Activated T-cell treated with anti-CD3 and anti-CD28 coated beads for 24 hours (primary cell): ENCODE measurements at places on chromosomes 2 and 18.

- DNase-seq, result no peak
Observed at GRCh38 chr18:63091671-63092364, 227.8 kb downstream of the BCL2 start.

GRCh38 chr2:105725388-105725787 is 19.3 kb upstream of the NCK2 start:
- no peak for DNase-seq

GRCh38 chr2:99840831-99841230 is 301.6 kb downstream of the AFF3 start:
- no peak for DNase-seq

DNA sequence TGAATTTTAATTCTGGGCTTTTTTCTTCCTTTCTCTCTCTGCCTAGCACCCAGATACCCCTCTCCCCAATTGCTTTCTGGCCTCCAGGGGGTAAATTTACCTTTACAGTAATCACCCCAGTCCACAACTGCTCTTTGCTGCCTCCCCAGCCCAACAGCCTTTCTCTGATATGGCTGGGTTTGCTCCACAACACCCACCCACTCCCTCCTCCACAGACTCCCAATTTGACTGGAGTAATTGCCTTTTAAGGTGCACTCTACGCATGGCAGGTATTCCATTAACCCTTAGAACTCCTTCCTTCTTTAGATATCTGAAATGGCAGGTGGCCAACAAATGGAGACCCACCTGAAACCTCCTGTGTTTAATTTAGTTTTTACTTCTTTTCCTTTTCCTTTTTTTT is 3.6 kb downstream of the CELF4 start:
- no peak for DNase-seq

GRCh38 chr2:235940330-235940729 is 227.9 kb downstream of the GBX2 start:
- DNase-seq, result no peak

DNA sequence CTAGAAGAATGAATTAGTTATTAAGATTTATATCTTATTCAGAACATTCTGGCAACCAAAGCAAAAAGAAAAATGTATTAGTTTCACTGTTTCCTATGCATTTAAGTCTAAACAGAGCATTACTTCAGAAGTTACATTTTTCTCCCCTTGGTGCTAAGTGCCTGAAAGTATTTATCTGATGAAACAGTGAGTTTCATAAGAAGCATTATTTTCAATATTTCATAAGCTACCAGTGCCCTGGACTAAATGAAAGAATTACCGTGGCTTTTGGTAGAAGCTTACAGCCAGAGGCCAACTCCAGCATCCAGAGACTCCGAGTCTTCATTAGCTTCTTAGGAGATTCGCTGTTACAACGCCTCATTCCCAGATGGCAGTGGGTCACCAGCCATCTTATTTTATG is 97.6 kb downstream of the LYPD6B start:
- no peak for DNase-seq

DNA sequence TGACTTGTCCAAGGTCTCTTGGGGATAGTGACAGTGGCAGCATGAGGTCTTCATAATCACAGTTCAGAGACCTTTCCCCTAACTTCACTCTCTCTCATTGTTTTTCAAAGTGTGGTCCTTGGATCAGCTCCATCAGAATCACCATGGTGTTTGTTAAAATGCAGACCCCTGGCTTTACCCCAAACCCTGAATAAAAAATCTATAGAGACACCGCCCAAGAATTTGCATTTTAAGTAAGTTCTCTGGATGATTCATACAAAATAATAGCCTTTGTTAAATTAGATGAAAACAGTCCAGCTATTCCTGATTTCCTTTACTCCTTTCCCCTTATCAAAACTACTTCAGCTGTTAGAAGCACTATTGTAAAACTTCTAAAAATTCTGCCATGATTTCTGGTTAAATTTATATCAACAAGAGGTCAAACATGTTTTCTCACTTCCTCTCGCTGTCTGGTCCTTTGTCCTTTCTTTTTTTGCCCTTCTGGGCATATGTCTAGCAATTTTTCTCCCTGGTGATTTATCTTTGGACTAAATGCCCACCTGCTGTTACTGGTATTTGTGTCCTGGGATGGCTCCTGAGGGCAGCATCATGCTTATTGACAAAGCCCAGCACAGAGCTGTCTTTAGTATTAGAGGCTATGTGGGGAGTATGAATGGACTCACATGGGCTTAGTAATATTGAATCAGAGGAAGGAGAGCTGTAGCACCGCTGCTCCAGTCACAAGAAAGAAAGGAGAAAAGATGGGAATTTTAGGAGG is 63.4 kb downstream of the LHCGR start:
- no peak for DNase-seq

GRCh38 chr2:222613715-222614331 is 42.1 kb downstream of the FARSB start:
- no peak for DNase-seq

GRCh38 chr2:176582990-176583481 is 313.8 kb downstream of the MTX2 start:
- no peak for DNase-seq

DNA sequence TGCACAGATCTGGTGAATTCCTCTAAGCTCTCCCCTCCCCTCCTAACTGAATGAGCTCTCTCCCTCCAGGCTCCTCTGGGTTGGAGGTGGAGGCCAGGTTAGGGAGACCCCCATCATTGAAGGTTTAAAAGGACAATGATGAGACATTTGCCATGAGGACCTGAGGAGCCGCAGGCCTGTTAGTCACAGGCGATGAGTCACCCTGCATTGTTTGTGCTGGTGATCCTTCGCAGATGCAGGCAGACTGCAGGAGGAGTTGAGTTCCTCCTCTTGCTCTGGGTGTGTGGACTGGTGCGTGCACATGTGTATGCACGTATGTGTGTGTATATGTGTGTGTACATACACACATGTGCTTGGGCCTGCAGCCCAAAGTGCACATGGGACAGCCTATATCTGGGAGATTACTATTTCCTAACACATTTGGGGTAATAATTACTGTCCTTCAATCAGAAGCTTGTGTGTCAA is 42.0 kb downstream of the MCFD2 start:
- peak; percentile 4 for DNase-seq

GRCh38 chr2:178412047-178412446 is 38.9 kb downstream of the PRKRA start:
- DNase-seq, result no peak

- peak; percentile 14 for DNase-seq
Observed at GRCh38 chr2:119659601-119660342, 19.2 kb upstream of the TMEM177 start.

GRCh38 chr2:240878341-240878936 is 9.8 kb downstream of the AGXT start:
- DNase-seq, result no peak

DNA sequence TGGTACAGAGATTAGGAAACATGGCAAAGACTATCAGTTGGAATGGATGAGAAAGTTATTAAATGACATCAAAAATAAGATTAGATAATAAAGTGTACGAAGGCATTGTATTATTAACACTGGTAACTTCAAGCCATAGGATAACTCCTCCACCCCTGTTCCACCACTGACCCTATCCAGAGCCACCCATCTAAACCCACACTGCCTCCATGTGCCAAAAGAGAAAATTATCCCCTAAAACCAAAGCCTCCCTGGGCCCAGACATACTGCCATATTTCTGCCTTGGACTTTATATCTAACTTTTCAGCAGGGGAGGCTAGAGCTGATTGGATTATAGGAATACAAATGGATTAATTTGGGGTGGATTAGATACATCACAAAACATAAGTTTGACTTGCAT is 443.7 kb downstream of the BCL11A start:
- DNase-seq, result no peak

GRCh38 chr2:205500065-205500464 is 182.2 kb upstream of the NRP2 start:
- no peak for DNase-seq

- DNase-seq, result no peak
Observed at GRCh38 chr2:100365434-100365833, 43.1 kb upstream of the LONRF2 start.

DNA sequence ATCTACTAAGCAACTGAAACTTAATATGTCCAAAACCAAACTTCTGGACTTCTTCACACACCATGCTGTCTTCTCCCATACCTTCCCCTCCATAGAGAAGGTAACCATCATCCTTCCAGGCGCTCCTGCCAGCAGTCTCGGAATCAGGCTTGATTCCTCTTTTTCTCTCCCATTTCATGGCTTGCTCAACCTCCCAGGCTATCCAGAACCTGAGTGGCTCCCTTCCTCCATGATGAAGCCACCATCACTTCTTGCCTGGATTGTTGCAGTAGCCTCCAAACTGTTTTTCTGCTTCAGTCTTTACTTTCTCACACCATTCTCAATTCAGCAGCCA is 40.1 kb upstream of the NDUFV2 start:
- DNase-seq, result no peak

GRCh38 chr18:42053188-42053781 is 98.3 kb downstream of the PIK3C3 start:
- DNase-seq, result peak; percentile 39

GRCh38 chr2:113966832-113967231 is 76.9 kb downstream of the ACTR3 start:
- no peak for DNase-seq

GRCh38 chr2:139155991-139156390 is 375.8 kb upstream of the NXPH2 start:
- DNase-seq, result no peak
